Spleen (tissue), 13 donors: ENCODE measurements at places on chromosomes 11 and 22. TPM values are rescaled to one million over a fixed set of nuclear protein-coding genes. Genes with fewer than 3 reads are reported as not detected.

GRCh38 chr11:44066732-44067141 lies 667 bp downstream of the ACCS start:
- peak overlapping the region; percentile 76 for H3K27ac ChIP-seq
- H3K27me3 ChIP-seq, result no peaks in the 10 kb centered on the region
- peak overlapping the region; percentile 40 for H3K4me3 ChIP-seq
- H3K4me1 ChIP-seq, result peaks cover 19% of the 10 kb centered on the region
- DNase-seq, result no peak

DNA sequence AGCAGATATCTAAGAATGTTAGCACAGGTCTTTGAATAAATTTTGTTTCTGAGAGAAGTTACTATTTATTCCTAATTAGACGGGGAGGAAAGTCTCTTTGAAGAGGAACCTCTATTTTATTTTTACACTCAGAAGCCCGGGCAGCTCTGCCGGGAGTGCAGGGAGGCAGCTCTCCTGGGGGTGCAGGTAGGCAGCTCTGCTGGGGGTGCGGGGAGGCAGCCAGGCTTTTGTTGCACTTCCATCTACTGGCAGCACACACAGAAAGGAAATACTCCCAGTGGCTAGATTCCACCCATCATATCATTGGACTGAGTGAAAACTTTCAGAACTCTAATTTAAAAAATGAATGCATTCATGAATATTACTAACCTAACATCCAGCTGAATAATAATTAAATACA lies 24.6 kb downstream of the OR10A6 start:
- H3K4me3 ChIP-seq, result no peak overlapping the region
- H3K36me3 ChIP-seq, result no peaks in the 10 kb centered on the region
- no peaks in the 10 kb centered on the region for H3K27me3 ChIP-seq
- no peak overlapping the region for H3K27ac ChIP-seq

DNA sequence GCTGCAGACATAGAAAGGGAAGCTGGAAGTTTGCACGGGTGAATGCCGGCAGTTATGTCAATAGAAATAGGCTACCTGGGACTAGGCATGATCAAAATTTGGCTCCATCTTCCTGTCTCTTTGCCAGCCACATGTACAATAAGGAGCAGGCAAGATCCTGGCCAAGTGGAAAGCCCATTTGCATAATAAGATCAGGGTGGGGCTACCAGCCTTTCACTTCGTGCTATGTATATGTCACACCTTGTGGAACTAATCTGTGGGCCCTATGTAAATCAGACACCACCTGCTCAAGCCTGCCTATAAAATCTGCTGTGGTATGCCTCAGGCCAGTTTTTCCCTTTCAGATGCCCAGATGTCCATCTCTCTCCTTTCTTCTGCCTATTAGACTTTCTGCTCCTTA lies 79.3 kb upstream of the DRD2 start:
- H3K36me3 ChIP-seq, result no peaks in the 10 kb centered on the region
- H3K27ac ChIP-seq, result no peak overlapping the region
- H3K4me1 ChIP-seq, result no peaks in the 10 kb centered on the region
- no peaks in the 10 kb centered on the region for H3K27me3 ChIP-seq
- H3K4me3 ChIP-seq, result no peak overlapping the region
- DNase-seq, result no peak

- H3K4me1 ChIP-seq, result no peaks in the 10 kb centered on the region
- peaks cover 77% of the 10 kb centered on the region for H3K36me3 ChIP-seq
- H3K4me3 ChIP-seq, result no peak overlapping the region
- no peak overlapping the region for H3K27ac ChIP-seq
These were observed 27.5 kb upstream of the KRTAP5-7 start for GRCh38 chr11:71499546-71499945.

DNA sequence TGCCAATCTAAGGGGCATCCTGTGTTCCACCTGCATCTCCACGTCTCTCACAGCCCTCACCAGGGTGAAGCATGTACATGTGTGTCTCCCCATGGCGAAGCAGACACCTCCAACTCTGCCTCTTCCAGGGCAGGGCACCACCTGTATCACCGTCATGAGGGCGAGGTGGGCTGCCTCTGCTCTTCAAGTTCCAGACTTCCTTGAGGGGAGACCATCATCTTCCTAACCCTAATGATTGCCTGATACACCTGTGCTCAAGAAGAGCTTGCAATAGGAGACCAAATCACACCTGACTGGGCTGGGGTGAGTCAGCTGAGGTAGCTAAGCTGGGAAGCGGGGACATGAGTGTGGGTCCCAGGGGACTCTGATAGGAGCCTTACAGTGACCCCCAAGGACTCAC lies 43.7 kb downstream of the GAB4 start:
- H3K4me3 ChIP-seq, result no peak overlapping the region
- H3K36me3 ChIP-seq, result no peaks in the 10 kb centered on the region
- no peaks in the 10 kb centered on the region for H3K4me1 ChIP-seq
- H3K27me3 ChIP-seq, result no peaks in the 10 kb centered on the region
- H3K27ac ChIP-seq, result no peak overlapping the region

The SERPING1 gene
- polyA plus RNA-seq, result 161 TPM

The OR52I2 gene
- not detected for polyA plus RNA-seq
